ENCODE measurements at places on chromosomes 3 and 15.

GRCh38 chr3:64627042-64627441 lies 60.8 kb downstream of the ADAMTS9 start:
- no peak for DNase-seq

DNA sequence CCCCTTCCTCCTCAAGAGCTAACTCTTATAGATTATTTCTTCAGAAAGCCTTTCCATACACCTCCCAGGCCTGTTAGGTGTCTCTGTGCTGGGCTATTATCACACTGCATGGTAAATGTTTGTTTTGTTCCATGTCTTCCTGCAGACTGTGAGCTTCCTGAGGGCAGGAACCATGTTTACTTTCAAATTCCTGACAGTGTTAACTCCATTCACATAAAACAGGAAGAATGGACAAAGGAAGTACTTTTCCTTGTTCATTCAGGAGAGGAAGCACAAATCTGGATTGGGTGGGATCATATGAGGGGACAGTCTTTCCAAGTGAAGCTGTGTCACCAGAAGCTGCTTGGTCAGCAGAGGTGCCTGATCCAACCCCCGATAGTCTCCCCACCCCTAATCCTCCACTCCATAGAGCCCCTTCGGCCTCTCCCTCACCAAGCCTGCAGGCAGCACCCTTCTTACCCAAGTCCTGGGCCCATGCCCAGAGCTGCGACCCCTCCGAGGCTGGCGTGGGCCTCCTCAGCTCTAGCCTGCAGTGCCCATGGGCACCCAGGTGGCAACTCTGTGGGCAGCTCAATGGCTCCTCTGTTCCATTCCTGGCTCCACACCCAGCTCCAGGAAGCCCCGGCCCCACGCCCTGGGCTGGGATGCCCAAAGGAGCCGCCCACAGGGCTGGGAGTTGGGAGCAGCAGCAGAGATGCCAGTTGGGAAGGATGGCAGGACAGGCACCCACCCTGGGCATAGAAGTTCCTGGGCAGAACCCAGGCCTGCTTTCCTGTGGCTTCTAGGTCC lies 6.9 kb downstream of the SHF start:
- no peak for DNase-seq

DNA sequence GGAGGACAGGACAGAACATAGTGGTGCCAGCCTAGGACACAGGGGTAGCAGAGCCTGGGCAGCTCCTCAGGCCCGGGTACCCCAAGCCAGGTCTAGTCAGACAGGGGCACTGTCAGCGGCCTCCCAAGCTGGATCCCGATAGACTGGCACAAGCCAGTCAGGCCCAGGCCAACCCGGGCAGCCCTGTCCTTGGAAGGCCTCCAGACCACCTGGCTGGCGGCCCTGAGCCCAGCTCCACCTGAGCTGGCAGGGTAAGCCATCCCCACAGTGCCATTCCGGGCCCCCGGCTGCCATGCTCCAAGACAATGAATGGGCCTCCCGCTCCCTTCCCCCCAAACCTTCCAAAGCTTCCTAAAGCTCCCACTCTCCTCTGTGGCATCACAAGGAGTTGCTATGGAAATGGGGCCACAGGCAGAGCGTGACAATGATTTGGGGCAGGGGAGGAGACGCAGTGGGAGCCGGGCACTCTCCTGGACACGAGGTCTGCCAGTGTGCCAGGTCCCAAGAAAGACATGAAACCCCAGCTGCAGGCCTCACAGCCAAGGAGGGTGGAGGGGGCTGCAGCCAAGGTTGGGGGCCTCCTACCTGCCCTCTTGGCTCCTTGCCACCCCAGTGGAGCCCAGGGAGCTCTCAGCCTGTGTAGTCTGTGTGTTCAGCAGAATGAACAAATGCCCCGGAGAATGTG lies 165.6 kb upstream of the LINGO1 start:
- DNase-seq, result no peak

DNA sequence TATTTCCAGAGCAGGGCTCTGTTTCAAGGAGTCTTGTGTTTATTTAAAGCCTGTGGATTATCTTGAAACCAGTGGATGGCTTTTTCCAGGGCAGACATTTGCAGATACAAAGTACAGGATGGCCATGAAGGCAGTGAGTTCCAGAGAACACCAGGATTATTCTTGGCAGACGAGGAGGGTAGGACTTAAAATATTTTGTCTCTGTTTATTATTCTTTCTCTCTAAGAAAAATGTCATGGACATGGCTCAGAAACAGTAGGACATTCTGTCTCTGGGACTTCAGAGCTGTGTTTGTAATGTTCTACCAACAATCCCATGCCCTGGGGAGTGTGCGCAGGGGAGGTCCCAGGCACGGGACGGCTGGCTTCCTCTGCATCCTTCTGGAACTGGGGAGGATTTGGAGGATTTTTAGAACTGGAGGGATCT lies 125.9 kb downstream of the ATP10A start:
- no peak for DNase-seq

GRCh38 chr3:179150610-179151009 lies 2.5 kb downstream of the PIK3CA start:
- no peak for DNase-seq

DNA sequence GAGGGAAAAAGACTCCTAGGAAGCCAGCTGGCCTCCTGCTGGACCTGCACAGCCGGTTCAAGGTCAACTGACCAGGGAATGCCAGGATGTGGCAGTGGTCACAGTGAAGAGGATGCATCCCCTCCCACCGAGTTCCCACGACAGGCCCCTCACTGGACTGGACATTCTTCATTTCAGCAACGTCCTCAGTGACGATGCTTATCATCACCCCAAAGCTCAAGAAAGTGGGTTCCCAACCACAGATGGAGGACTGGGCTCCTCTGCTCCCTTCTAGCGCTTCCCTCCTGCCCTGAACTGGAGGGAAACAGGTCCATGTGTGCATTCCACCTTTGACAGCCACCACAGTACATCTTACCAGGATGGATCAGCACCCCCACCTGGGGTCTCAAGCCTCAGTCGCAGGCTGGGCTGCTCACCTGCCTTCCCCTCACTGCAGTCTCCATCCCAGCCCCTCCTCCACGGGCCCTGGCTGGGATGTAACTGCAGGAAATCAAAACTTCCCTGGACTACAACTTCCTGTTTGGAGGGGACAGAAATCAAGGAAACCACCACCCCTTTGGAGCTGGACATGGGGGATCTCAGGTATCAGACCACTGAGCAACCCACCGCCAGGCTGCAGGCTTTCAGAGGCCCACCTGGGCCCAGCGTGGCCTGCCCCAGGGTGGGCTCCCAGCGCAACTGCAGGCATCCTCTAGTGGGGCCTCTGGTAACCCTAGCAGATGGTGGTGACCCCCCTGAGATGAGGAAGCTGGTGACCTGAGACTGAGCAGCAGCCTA lies 7.3 kb downstream of the CALML4 start:
- DNase-seq, result no peak

- no peak for DNase-seq
These were observed 325.4 kb downstream of the UACA start for GRCh38 chr15:70437882-70438451.

DNA sequence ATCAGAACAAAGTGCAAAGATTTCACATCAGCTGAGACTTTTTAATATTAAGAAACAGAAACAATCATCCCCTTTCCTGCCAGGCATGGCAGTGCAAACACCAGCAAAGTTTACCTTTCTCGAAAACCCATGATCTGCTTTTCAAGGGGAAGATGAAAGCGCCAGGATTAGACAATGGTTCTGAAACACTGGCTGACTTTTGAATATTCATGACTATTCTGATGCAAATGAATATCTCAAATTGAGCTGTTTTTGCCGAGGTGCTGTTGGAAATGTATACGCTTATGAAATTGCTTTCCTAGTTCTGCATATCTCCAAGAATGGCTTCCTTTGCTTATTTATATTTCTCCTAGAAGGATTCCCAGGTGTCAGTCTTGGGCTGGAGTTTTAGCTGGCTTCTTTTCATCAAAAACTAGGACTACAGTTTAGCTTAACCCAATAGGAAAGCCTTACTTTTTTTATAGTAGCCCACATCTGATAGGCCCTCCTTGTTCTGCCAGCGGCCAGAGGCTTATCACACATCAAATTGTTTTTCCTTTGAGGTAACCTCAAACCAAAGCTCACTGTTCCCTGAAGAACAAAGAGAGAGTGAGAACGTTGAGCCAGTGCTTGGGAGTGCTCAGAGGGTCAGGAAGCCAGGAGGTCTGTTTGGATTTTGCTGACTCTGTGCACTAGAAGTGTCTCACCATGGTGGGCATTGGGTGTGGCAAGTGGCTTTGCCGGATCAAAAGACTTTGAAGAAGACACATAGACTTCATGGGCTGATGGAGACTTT lies 74.0 kb upstream of the PLCL2 start:
- no peak for DNase-seq

GRCh38 chr3:16370872-16371740 lies 106.1 kb downstream of the OXNAD1 start:
- DNase-seq, result no peak

GRCh38 chr15:59116141-59116540 lies 11.2 kb downstream of the CCNB2 start:
- DNase-seq, result no peak

DNA sequence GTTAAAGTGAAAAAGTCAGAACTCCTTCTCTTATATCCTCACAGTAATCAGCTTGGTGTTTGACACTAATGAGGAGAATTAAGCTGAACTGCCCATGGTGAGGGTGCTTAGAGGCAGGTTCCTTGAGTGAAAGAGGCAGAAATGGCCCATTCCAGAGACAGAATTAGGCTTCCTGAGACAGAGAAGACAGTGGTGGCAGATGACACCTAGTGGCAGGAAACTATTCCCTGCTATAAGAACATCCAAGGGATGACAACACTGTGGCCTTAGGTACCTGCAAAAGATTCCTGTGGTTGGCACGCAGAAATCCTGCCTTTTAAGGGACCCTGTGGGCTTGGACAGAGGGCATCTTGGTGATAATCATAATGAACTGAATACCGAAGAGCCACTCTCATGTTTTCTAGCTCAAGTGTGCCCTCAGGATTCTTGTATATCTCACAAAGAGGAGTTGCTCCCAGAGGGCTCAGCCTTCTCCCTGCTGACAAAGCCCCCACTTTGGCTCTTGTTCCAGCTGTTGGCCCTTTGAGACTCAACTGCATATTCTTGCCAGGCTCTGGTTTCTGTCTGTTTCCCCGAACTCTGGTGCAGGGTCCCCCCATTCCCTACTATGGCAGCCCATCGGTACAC lies 56.0 kb downstream of the KBTBD12 start:
- no peak for DNase-seq

GRCh38 chr3:24843955-24844354 lies 349.3 kb upstream of the THRB start:
- no peak for DNase-seq

- DNase-seq, result no peak
These were observed 58.8 kb downstream of the ASB7 start for GRCh38 chr15:100661156-100661555.

DNA sequence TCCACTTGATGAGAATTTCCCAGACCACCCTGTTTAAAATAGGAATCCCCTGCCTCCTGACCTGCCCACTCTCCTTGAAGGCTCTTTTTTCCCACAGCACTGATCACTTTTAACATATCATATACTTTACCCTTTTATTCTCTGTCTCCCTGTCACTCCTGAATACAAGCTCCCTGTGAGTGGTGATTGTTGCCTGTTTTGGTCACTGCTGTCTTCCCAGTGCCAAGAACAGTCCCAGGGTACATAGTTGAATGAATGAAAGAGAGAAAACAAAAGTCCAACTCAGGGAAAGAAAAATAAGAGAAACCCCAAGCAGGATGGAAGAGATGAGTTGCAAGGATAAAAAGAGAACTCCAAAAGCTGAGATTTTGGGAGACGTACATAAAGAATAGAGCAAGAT lies 500.3 kb upstream of the LMCD1 start:
- no peak for DNase-seq

GRCh38 chr3:171417813-171418212 lies 42.4 kb downstream of the TNIK start:
- no peak for DNase-seq

DNA sequence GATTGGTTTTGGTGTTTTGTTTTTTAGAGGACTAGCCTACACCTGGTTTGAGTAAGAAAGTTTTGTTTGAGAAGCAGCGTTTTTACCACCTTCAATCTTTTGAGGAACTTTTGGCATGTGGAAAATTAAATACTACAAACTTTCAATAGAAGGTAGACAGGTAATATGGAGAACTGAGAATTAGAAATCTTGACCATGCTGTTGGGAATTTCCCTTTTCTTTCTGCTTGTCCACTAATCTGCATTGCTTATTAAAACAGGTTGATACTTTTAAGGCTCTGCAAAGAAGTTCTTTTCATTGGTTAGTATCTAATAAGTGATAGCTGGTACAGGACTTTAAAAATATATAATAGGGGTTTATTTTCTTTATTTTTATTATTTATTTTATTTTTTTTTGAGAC lies 31.9 kb downstream of the UBE2E1 start:
- no peak for DNase-seq

DNA sequence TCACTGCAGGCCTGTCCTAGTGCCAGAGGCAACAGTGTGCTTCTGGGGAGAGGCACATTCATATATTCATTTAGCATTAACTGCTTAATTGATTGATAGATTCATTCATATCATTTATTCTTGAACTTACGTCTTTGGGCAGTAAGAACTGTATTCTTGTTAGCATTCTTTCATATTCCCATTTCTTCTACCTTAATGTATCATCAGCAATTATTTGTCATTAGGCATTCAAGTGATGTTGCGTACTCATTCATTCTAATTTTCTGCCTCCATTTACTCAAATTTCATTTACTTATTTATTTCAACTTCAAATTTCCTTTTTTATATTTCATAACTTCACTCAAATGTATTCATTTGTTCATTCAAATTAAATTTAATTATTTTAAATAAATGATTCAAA lies 31.5 kb upstream of the CCR4 start:
- DNase-seq, result no peak

DNA sequence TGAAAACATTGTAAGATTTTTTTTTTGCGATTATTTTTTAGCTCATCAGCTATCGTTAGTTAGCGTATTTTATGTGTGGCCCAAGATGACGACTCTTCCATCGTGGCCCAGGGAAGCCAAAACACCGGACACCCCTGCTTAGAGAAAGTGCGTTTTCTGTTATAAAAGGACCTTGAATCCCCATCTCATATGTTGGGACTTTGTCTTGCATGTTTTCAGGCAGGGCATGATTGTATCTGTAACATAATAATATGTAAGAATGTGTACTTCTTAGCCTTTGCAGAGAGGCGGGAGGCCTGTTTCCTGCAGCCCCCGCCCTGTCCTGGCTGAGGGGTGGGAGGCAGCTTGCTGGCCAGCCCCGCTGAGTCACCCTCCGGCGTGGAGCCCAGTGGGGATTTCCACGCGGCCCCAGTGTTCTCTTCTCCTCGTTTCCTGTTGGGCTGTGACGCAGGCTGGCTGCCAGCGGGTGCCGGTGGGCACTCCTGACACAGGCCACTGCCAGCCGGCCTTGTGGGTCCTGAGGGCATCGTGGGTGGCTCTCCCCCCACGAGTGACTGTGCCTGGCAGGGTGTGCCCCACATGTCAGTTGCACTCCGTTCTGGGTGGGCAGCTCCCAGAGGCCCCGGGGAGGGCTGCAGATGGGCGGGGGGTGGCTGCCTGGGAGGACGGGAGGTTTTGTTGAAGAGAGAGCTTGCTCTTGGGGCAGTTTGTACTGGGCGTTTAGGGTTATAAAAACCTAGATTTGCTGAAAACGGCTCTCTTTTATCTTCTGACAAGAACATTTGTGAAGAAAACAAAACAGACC lies 55.6 kb downstream of the SMAD3 start:
- peak; percentile 80 for DNase-seq

- no peak for DNase-seq
These were observed 45.6 kb downstream of the PEX5L start for GRCh38 chr3:179991104-179991503.
